ENCODE measurements at places on chromosomes 2 and 18.

- no peak for DNase-seq
Measured at GRCh38 chr18:78773819-78774218, 205.8 kb upstream of the SALL3 start.

DNA sequence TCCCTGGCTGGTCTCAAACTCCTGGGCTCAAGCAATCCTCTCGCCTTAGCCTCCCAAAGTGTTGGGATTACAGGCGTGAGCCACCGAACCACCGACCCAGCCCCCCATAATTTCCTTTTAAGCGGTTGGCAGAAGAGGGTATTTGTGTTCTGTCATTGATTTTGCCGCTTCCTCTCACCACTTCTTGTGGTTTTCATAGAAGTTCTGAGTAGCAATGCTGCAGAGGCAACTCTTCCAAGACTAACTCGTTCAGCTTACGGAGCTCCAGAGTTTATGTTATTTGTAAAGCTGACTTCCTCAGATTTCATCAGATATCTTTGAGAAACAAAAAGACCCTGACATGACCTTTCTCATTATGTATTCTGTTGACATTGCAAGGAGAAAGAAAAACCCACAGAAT, 261.4 kb upstream of the KCNJ3 start:
- no peak for DNase-seq

DNA sequence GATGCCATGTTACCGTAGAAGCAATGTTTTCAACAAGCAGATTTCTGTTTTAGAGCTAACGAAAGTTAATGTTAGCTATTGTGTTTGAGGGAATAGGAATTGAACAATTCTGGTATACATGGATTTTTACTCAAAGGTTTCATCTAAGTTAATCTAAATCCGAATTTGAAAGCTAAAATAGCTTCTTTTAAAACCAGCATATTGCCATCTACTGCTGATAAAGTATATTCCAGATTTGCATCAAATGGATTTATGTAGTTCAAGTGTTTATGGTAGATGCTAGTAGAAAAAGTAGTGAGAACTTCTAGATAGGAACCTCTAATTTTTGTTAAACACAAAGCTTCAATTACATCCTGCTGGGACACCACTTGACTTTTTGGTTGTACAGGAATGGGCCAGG, 1569.5 kb upstream of the NXPH2 start:
- no peak for DNase-seq

GRCh38 chr18:378079-378478, 110.2 kb upstream of the THOC1 start:
- no peak for DNase-seq

DNA sequence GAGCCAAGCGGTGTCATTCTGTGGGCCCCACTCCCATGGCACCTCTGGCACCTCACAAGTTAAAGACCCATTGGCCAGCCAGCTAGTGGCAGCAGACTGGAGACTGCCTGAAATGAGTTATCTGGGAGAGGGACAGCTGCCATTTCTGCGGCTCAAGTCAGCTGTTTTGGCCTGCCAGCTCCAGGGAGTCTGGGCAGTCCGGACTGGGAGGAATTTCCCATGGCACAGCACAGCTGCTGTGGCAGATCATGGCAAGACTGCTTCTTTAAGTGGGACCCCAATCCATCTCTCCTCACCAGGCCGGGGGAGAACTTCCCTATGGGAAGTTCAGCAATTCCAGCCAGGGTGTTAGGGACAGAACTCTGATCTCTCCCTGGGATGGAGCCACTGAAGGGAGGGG, 2187.6 kb upstream of the CELF4 start:
- no peak for DNase-seq

GRCh38 chr2:20584399-20585358, 66.2 kb downstream of the HS1BP3 start:
- no peak for DNase-seq

- no peak for DNase-seq
Measured at GRCh38 chr18:45266023-45266422, 349.3 kb upstream of the SLC14A2 start.

DNA sequence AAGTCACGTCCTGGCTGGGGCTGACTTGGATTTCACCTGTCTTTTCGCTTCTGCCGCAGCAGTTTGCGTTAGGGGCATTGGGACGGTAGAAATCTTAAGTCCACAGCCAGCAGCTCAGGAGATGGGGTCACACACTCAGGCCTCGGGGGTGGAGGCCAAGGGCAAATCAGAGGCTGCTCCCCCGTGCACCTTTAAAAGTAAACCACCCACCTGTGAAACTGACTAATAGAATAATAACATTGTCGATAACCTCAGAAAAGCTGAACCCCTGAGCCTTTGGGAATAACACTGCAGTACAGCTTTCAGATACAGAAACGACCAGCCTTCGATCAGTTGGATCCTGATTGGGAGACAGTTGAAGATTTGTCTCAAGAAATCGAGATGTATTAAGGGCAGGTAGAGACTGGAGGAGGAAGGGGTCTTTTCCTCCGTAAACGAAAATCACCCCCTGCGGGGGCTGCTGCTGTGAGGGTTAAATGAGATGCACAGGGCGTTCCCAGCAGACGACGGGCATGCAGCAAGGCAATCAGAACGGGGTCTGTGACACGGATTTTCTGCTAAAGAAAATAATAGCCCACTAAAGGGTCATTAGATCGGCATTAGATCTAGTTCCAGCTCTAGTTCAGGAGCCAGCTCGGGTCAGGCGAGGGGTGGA, 16.4 kb upstream of the NFATC1 start:
- DNase-seq, result no peak

- DNase-seq, result no peak
Measured at GRCh38 chr2:104040771-104041170, 813.1 kb upstream of the POU3F3 start.

- peak; percentile 55 for DNase-seq
Measured at GRCh38 chr2:235106874-235107639, 155.2 kb downstream of the SH3BP4 start.

GRCh38 chr2:241925821-241926441, 56.4 kb downstream of the RTP5 start:
- DNase-seq, result no peak

GRCh38 chr18:37230768-37231167, 334.8 kb downstream of the CELF4 start:
- no peak for DNase-seq

GRCh38 chr2:54000524-54000923, 29.7 kb upstream of the PSME4 start:
- no peak for DNase-seq

GRCh38 chr2:53874401-53874950, 14.7 kb upstream of the GPR75 start:
- DNase-seq, result no peak
